GM12892 (cell line): ENCODE measurements at places on chromosomes 4 and X.
A peak's percentile ranks its signal among the peaks of the same experiment; 100 is the strongest.

DNA sequence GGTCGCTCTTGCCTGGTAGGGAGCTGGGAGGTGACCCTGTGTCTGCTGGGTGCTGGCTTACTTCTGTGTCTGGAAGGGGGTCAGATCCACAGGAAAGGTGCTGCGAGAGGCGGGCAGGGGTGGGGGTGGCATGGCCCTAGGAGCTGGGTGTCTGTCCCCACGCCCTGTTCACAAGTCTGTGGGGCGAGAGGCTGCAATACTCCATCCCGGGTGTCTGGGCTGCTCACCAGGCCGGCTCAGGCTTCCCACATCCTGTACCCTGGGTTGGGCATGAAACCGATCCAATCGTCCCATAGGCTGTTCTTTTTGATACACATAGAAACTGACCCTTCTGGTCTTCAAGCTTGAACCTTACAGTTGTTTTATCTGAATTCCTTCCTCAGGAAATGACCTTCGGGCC, 993 bp upstream of the CTAG2 start:
- DNase-seq = no peak

GRCh38 chr4:126725906-126726305, 906.9 kb upstream of the INTU start:
- DNase-seq = no peak

- peak; percentile 30 for DNase-seq
Measured at GRCh38 chr4:55396308-55397125, 760 bp downstream of the TMEM165 start.

GRCh38 chrX:12984603-12985319, 9.9 kb downstream of the TMSB4X start:
- DNase-seq = no peak

GRCh38 chr4:151553874-151554273, 144.9 kb downstream of the FHIP1A start:
- no peak for DNase-seq

DNA sequence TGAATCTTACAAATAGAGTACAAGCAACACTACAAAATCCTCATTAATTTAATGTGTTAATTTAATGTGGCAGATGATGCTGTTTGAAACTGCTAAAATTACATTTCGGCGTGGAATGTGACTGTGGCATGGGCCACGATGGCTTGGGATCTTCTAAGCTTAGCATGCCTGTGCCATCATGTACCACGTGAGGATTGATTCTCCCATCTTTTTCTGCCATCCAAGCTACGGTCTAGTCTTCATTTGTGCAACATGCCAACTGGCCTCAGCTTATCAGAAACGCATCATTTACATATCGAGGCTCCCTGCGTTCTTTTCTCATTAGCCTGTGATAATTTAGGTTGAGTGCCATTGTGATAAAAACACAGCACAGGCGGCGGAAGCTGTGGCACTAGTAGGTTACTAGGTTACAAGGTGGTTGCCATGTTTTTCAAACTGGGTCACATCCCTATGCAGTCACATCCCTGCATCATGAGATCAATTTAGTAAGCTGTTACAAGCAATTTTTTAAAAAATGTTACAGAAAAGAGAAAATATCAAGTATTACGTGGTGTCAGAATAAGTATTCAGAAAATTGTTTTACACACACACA, 189.9 kb upstream of the RBPJ start:
- no peak for DNase-seq

GRCh38 chrX:57417827-57418226, 131.3 kb downstream of the FAAH2 start:
- no peak for DNase-seq

GRCh38 chrX:53732797-53733196, 46.3 kb upstream of the HUWE1 start:
- no peak for DNase-seq

- no peak for DNase-seq
Measured at GRCh38 chr4:77466430-77466829, 139.2 kb upstream of the CXCL13 start.

DNA sequence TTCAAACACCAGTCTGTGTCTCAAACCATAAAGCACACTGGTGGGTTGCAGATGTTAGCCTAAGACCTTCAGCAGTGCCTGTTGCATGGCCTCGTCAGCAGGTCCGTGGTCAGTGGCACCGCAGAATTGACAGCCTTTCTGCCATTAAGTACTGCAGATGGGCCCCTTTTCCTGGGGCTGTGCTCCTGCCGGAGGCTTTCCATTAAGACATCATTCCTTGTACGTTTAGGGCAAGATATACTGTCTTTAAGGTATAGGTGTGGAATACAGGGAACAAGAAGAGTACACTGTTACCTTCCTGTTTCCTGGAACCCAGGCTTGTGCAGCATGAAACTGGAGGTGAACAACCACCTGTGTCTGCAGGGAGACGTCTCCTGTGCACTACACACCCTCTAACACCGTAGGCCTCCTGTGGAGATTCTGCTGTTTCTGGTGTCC, 67.9 kb upstream of the WDR1 start:
- no peak for DNase-seq

DNA sequence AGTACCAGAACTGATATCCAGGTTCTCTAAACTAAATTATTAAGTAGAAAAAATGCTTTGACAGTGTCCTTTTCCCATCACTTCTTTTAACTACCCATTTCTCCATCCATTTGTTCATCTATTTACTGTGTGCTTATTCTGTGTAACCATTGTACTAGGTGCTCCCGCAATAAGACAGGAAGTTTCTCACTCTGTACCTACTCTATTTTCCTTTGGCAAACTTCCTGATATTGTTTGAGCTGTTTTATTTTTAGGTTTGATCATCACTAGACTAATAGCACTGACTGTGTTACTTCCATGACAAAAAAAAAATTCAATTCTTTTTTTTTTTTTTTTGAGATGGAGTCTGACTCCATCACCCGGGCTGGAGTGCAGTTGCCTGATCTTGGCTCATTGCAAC, 102.5 kb upstream of the CASK start:
- no peak for DNase-seq

GRCh38 chr4:105014234-105014633, 132.4 kb upstream of the TET2 start:
- DNase-seq = no peak

DNA sequence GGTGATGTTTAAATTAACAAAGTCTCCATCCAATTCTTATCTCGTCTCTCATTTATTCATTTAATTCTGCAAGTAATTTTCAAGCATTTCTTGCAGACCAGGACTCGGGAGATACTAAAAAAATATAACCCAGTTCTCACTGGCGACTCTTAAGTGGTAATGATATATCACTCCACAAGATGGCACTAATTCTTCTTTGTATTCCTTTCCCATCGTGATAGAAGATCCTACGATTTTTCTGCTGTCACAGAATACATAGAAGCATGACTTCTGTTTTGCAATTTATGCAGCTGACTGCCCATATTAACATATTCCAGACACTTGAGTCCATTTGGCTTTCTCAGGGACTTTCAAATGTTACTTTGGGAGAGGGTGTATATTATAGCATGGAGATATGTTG, 64.0 kb upstream of the FGF13 start:
- DNase-seq = no peak

- no peak for DNase-seq
Measured at GRCh38 chrX:55159551-55159950, 60.6 kb upstream of the PAGE5 start.

GRCh38 chr4:120291541-120291940, 224.9 kb upstream of the MAD2L1 start:
- no peak for DNase-seq

- no peak for DNase-seq
Measured at GRCh38 chr4:135368831-135369230, 1167.2 kb upstream of the PABPC4L start.

GRCh38 chr4:184252136-184253071, 34.7 kb upstream of the ENPP6 start:
- DNase-seq = no peak

GRCh38 chr4:74967324-74967723, 34.4 kb downstream of the PARM1 start:
- no peak for DNase-seq

DNA sequence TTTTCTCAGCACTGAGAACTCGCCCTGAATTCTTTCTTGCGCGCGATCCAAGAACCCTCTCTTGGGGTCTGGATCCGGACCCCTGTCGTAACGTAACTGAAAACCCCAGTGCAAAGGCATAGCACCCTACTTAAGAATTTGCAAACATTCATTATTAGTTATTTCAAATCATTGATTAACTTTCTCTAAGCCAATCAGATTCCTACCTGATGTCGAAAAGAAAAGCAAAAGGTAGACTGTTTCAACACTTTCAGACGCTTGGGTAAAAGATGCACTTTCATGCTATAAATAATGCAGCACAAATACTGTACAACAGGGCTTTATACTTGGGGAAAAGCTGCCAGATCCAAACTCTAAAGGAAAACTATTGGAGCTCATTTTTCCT, 817 bp upstream of the WDR19 start:
- DNase-seq = no peak

GRCh38 chr4:68077737-68078136, 51.9 kb downstream of the TMPRSS11F start:
- no peak for DNase-seq

DNA sequence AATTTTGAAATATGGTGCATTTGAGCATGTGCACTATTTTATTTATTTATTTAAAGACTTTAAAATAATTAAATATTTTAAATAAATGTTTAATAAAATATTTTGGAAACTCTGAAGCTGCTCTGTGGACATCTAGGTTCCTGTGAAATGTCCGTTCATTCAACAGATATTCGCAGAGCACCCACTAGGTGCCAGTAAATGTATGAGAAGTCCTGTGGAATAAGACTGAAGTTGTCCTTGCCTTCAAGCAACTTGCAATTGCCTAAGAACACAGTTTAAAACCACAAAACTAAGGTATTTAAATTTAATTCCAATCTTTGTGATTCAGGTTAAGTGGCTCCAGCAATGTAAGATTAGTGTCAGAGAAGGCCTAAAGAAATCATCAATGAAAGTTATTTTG, 306.7 kb downstream of the GBA3 start:
- no peak for DNase-seq

- DNase-seq = no peak
Measured at GRCh38 chr4:24674279-24674678, 89.9 kb upstream of the DHX15 start.

DNA sequence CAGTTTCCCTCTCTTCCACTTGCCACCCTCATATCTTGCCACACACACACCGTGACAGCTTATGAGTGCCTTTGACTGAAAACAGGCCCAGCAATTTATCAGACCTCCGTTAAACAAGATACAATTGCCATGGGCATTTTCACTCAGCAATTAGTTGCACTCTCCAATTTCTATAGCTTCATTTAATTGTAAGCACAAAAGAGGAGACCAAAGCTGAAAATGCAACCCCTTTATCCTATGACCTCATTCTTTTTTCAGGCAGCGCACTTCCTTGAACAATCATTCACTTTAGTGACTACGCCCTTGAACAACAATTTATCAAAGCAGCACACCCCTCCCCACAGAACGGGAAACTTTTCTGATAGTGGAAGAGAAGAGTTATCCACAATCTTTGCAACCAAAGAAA, 4.1 kb downstream of the POF1B start:
- DNase-seq = no peak

DNA sequence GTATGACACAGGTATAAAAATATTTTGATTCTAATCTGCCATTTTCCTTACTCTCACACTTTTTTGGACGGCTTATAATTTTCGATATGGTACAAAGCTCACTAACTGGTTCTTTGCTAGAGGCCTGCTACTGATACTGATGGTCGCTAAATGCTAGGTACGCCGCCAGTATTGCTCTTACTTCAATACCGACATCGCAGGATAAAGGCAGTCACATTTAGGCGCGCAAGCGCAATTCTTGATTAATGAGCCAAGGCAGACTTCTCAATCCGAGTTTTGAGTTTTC, 557 bp upstream of the USP38 start:
- no peak for DNase-seq

DNA sequence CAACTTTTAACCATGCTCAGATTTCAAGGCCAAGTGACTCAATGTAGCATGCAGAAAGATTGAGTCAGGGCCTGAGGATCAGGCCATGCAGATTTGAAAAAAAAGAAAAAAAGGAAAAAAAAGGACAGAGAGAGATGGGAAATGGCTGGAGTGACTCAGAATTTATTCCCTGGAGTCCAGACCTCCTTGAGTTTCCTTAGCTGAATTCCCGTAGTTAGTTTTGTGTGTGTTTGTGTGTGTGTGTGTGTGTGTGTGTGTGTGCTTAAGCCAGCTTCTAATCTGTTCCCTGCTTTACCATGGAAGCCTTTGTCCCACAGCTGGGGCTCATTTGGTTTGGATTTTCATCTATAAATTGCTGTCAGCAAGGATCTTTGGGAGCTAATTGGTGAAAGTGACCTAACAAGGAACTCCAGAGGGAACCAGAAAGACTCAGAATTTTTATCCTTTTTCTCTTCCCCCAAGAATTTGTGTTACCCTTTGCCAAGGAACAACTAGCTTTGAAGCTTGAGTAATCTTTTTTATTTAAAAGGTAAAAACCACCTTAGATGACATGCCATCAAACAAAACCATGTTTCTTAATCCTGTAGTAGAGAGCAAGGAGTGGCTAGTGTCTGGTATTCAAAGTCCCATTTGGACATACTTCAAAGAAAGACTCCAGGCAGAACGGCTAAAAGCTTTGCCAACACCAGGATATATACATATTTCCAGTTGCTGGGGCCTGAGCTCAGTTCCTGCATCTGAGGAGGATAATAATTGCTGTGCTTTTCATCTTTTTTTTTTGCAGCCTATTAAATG, 109.0 kb upstream of the DDIT4L start:
- no peak for DNase-seq

GRCh38 chr4:177131736-177132135, 177.9 kb upstream of the NEIL3 start:
- DNase-seq = no peak

DNA sequence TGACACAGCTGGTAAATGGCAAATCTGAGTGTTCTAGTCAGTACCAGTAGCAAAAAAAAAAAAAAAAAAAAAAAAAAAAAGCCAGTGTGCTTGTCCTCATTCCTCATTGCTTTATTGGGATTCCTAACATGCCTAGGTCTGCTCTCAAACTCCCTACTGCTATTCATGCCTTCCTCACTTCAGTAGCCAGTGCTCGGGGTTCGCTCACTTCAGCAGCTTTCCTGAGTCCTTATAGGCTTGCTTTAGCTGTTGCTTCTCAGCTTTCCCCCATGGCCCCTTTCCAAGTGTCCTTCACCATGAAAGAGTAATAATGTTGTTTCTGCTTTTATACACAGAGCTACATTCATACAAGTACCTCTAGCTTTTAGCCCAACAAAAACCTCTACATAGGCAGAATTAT, 30.8 kb downstream of the SLITRK2 start:
- DNase-seq = no peak
